ENCODE measurements at places on chromosomes 7 and 10.

GRCh38 chr10:130495116-130495862 is 359.1 kb downstream of the GLRX3 start:
- DNase-seq, result no peak

DNA sequence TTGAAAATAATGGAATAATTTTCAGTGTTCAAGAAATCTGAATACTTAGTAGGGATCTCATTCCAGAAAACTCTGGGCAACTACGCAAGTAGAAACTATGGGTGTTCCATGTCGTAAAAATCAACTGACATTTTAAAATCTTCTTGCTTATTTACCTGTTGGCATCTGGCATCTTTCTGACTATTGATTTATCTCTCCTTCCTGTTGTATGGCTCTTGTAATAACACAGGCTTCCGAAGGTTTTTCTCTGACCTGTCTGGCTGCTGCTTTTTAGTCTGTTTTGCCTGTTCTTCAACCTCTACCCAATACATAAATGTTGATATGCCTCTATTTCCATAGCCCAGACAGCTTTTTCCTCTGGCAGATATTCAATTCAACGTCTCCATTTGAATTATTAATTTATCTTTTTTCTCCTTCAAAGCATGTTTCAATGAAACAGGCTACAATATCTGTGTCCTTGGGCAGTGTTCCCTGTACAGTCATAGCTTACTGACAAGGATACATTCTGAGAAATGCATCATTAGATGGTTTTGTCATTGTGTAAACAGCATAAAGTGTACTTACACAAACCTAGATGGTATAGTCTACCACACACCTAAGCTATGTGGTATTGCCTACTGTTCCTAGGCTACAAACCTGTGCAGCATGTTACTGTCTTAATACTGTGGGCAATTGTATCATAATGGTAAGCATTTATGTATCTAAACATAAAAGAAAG is 105.9 kb upstream of the ETV1 start:
- DNase-seq, result no peak

- DNase-seq, result no peak
These were observed 25.1 kb downstream of the CDK14 start for GRCh38 chr7:90621125-90621746.

- DNase-seq, result no peak
These were observed 445 bp downstream of the PPA1 start for GRCh38 chr10:70232859-70233108.

GRCh38 chr10:117413928-117414618 is 38.8 kb upstream of the PDZD8 start:
- no peak for DNase-seq

DNA sequence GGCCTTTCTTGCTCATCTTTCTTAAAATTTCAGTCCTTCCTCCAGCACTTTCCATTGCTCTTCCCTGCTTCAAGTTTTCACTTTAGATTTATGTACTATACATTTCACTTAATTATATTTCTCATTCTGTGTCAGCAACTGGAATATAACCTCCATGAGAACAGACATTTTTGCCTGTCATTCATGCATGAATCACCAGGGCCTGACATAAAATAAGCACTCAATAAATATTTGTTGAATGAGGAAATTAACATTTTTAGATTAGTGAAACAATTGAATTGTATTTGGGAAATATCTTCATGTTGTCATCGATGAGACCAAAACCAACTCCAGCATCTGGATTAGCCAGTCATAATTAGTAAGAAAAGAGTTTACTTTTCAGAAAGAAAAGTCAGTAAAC is 6.1 kb downstream of the SAMD9L start:
- DNase-seq, result no peak

DNA sequence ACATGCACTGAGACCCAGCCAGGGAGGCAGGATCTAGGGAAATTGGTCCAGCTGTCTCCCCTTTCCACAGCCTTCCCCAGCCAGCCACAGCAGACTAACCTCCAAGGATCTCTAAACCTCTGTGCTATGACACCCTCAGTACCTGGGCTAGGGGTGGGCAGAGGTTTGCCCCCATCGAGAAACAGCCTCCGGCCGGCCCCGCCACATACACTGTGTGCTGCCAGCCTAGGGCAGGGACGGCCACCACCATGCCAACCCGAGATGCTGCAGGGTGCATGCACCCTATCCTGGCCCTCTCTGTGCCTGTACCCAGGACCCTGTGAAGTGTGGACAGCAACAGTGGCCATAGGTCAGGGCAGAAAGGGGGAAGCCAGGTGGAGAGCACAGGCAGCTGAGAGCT is 58.1 kb downstream of the PARP12 start:
- no peak for DNase-seq

- DNase-seq, result no peak
These were observed 406.2 kb upstream of the LRRTM3 start for GRCh38 chr10:66519616-66520015.

DNA sequence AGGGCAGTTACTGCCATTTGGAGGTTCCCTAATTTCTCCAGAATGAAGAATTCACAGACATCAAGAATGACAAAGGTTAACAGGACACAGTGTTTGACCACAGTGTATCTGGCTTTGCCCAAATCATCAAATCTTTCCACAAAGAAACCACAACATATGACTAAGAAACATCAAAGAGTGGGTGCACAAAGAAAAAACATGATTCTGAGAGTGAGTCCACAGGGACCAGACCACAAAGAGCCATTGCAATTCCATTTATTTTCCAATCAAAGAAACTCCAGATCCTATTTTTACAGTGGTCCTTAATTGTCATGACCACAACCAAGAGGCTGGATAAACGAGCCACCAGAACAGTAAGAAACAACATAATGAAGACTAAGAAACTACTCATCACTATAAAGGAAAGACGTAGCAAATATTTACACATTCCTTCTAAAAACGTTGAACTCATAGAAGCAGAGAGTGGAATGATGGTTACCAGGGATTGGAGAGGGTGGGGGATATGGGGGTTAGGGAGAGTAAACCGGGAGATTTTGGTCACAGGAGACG is 286.5 kb downstream of the DOCK4 start:
- DNase-seq, result no peak

DNA sequence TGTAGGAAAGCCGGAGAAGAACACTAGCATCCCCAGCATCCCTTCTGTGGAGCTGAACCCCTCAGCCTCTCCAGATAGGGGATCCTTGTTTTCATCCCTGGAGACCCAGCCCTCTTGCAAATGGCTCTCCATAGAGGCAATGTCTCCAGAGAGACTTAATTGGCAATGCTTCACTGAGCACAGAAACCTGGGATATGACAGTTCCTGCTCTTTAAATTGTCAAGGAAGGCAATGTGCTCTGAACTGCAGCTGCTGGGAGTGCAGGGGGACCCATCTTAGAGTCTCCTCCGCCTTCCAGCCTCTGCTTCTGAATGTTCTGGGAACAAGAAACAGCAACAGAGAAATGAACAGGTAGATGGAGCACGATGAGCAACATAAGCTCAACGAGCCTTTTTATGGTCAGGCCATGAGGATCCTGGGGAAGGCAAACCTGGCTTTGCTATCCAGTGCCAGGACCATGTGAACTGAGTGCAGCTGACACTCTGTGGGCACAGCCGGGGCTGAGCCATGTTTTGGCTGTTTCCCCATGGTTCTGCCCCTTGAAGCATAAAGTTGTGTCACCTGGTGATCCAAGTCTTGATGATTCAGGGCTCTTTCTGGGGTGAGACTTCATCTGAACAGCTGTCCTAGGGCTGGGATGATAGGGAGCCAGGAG is 481.0 kb downstream of the PLXNA4 start:
- DNase-seq, result no peak

DNA sequence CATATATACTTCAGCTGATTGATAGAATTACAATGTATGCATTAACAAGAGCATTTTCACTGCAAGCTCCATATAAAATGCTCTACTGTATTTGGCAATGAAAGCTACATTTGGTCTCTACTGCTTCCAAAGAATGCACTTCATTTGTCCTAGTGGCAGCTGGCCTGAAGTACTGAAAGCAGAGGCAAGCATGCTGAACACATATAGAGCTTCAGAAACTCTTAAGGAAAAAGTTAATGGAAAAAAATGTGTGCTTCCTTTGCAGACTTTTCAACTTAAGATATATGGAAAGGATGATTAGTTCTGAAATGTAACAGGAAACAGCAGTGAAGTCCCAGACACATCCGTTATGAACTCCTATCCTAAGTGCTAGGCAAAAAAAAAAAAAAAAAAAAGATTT is 537.1 kb upstream of the POM121L12 start:
- DNase-seq, result no peak

GRCh38 chr7:90391488-90391887 is 11.8 kb upstream of the CLDN12 start:
- no peak for DNase-seq

GRCh38 chr10:77391605-77392235 is 245.9 kb downstream of the KCNMA1 start:
- no peak for DNase-seq

DNA sequence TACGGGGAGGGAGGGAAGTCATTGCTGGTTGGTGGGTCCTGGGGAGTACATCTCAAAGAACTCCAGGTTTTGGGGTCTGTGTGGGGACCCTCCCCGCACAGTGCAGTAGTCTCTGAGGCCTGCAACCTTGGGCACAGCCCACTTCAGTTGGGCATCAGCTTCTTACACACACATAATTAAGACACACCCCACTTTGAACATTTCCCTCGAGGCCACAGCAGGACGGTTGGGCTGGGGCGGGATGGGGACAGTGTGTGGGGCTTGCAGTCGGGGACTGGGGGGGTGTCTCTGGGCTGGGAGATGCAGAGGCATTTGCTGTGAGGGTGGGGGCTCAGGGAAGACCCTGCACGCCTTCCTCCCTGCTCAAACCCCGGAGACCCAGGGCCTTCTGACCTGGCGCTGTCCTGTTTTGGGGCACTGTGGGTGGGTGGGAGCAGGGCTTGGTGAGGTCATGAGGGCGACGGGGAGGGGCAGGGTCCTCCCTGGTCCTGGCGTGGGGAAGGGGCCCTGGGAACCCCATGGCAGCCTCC is 1.3 kb downstream of the LFNG start:
- DNase-seq, result no peak

DNA sequence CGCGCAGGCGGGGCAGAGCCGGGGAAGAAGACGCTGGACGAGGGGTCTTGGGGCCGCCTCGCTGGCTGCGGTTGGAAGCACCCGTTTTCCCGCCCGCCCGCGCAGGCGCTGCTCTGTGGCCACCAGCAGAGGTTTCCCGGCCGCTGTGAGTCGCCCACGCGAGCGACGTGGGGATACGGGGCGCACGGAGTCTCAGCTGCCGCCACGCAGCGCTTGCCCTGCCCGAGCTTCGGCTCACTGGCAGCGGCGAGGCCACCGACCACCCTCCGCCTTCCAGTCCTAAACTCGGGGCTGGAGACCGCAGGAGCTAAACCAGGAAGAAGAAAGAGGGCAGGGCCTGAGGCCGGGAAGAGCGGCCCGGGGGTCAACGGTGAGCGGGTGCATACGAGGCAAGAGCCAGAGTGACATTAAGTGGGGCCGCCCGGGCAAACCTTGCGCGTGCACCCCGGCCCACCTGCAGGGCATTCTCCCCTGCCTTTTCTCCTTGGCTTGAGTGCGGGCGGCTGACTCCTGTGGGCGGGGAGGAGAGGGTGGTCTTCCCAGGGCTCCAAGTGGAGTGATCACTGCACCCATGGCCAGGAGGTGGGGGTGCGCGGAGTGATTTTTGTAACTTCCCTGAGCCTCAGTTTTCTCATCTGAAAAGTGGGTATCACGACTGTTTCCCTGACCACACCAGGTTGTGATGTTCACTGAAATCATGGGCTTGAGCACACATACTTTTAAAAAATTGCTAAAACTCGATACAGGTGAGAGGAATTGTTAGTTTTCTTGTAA is 7.1 kb upstream of the EMX2 start:
- no peak for DNase-seq

DNA sequence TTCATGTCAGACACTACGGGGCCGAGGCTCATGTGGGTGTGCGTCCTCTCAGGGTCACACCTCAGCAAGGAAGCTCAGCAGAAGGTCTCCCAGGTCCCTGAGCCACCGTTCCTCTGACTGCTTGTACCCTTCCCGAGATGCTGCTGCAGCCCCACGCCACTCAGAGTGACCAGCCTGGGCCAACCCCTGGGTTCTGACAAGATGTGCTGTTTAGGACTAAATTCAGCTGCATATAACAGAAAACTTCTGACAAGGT is 512.5 kb downstream of the DNAJB6 start:
- DNase-seq, result no peak
